ENCODE measurements at places on chromosomes 7 and 10. TPM values are rescaled to one million over a fixed set of nuclear protein-coding genes. Genes with fewer than 3 reads are reported as not detected.

DNA sequence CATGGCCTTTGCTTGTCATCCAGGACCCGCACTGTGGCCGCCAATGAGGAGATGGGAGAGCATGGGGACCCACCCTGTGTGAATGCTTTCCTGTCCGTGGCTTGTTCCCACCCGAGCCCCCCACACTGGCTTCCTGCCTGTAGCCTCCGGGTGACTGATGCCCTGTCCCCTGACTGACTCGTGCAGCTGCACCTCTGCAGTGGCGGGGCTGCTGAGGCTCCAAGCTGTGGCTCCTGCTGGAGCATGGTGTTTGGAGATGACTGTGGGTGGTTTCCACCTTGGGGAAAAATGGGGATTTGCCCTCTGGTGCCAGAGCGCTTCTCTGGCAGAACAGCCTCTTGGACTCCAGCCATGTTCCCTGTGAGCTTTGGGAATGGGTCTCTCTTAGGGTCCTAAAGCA is 2.1 kb downstream of the CAMK1D start:
- DNase-seq = no peak

Gene PTF1A
- not detected for total RNA-seq

DNA sequence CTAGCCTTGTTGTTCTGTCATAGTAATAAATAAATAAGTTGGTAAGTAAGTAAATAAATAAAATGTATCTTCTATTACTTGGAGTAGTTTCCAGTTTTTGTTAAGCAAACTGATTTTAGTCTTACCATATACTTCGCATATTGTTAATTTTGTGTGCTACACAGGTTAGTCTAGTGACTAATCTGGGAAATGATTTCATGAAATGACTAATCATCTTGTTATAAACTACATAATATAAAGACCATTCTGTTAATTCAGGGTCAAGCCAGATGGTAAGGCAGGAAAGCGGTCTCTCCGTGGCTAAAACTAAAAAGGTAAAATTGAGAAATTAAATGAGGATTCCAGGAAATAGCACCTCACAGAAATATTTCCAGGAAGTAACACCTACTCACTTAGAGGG is 58.5 kb upstream of the FOXP2 start:
- DNase-seq = no peak

DNA sequence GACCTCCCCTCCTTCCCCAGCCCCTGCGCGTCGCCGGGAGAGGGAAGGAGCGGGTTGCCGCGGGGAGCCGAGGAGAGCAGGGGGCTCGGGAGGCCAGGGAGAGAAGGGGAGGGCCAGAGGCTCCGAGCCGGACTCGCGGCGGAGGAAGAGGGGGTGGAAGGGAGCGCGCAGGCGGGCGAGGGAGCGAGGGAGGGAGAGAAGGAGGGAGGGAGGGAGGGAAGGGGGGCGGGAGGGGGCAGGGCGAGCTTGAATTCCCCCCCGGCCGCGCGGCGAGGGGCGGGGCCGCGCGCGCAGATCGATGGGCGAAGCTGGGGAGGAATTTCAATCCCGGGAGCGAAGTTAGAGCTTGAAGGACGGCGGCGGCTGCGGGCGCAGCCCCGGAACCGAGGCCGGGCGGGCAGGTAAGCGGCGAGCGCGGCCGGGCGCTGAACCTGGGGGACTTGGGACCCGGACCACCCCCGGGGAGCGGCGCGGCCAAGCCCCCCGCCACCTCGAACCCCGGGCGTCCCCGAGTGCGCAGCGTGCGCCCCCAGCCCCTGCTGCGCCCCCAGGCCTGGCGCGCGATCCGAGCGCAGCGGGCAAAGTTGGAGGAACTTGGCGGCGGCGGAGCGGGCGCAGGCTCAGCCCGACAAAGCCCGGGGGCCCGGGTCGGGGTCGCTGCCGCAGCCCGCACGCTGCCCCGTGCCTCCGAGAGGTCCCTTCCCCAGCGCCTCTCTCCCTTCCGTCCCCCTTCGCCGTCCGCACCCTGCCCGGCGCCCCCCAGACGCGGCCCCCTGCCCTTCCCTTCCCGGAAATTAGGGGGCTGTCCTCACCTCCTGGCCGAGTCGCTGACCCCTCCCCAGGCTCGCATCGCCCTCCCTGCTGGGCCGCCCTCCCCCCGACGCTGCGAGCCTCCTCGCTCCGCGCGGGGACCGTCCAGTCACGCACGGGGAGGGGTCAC is at the start of gene ELFN1:
ELFN1 (plus strand) TSS at position 324 of the 940 bp plus-strand sequence. CDS start 74,320 bp downstream, outside the sequence.
- no peak for DNase-seq

Gene PDIA4
- 207 TPM for total RNA-seq

DNA sequence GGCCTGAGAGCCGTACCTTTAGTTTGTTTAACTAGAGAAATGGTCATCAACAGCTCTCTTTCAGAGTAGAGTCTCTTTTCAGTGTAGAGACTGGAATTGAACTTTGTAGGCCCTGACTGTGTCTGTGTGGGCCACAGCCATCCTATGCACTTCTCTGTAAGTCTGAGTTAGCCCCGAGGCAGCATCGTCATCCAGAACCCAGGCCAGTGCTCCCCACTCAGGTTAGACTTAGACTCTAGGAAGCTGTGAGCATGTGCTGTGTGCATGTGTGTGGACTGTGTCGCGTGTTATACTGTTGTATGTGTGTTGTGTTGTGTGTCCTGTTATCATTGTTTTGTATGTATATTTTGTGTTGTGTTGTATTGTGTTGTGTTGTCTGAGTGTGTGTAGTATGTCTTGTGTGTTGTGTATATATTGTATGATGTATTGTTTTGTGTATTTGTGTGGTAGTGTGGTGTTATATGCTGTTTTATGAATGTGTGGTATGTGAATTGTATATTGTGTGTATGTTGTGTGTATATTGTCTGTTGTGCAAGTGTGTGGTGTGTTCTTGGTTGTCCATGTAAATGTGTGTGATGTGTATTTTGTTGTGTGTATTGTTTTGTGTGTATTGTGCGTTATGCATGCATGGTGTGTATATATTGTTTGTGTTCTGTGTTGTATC is 18.1 kb upstream of the NCAPG2 start:
- no peak for DNase-seq

Gene ADAM12
- total RNA-seq = 3.3 TPM

Gene CCAR1
- total RNA-seq = 55.2 TPM

GRCh38 chr7:21261627-21262594 is 166.0 kb upstream of the SP4 start:
- peak; percentile 22 for DNase-seq

GRCh38 chr7:34019301-34019790 is 114.0 kb downstream of the BMPER start:
- no peak for DNase-seq

DNA sequence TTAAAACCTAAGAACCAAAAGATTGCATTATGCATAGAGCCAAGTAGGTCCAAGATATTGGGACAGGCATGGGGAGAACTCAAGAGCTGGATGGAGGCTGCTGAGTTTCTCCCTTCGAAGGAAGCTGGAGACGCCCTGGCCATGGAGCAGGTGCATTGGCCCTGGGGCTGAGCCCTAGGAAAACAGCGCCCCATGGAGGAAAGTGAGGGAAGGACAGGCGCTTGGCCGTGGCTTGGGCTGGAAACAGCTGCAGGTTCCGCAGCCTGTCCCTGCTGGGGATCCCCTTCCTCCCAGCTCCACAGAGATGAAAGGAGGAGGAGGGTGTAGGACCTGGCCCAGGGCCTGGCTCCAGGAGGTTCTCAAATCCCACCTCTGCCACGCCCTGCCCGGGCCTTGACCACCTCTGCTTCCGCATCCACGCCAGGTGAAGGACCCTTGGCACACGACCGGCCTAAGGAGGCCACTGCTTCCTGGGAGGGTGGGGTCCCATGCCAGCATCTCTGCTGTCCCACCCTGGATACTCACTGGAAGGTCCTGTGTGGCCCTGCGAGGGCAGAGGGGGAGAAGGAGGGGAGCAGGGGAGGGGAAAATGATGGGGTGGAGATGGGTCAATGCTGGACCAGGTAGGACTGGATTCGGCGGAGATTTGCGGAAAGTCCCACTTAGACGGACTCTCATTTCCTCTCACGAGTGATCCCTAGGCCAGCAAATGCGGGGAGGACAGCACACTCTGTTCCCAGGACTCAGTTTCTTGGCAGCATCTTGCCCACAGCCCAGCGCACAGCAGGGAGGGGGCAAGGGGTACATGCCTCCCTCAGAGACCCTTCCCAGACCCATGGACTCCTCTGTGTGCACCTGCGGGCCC is 258.6 kb upstream of the TCERG1L start:
- no peak for DNase-seq

GRCh38 chr7:37920305-37920848 is at the start of gene EPDR1:
Gene EPDR1 (plus strand): TSS chr7:37920640. CDS start chr7:37920940, 300 bp downstream.
- peak; percentile 71 for DNase-seq

Gene SPDYE3
- not detected for total RNA-seq

GRCh38 chr10:44713307-44713706 is 197.8 kb upstream of the TMEM72 start:
- no peak for DNase-seq

DNA sequence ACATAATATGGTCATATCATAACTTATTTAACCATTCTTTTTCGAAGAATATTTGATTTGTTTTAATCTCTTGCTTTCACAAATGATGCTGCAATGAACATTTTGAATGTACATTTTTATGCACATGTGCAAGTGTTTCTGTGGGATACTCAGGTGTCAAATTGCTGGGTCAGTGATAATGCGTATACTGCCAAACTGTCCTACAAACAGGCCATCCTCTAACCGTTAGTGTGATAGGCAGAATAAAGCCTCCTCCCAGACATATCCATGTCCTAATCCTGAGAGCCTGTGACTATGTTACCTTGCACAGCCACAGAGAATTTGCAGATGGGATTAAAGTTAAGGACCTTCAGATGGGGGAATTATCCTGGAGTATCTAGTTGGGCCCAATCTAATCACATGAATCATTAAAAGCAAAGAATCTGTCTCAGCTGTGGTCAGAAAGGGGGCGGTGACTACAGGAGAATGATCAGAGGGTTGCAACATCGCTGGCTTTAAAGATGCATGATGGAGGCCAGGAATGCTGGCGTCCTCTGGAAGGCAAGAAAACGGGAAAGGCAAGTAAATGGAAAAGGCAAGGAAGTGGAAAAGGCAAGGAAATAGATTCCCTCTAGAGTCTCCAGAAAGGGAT is 46.7 kb downstream of the FZD1 start:
- DNase-seq = no peak

- no peak for DNase-seq
These were observed 65.7 kb downstream of the VWA2 start for GRCh38 chr10:114304571-114305421.

DNA sequence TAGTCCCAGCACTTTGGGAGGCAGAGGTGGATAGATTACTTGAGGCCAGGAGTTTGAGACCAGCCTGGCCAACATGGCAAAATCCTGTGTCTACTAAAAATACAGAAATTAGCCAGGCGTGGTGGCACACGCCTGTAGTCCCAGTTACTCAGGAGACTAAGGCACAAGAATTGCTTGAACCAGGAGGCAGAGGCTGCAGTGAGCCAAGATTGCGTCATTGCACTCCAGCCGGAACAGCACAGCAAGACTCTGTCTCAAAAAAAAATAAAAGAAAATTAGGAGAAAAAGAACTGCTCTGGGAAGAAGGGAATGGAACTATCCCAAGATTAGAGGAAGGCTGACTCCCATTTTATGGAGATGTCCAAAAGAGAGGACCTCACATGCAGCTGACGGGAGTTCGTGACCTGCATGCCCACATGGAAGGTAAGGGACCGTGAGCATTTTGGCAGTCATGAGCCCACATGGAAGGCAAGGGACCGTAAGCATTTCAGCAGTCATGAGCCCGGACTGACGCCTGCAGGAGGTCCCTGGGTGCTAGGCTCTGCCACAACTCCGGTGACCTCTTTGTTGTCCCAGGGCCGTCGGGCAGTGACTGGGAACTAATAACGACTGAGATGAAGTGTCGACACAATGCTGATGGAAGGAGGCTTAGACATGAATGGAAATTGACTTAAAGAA is 18.6 kb upstream of the GTPBP4 start:
- no peak for DNase-seq

Gene GATA3
- not detected for total RNA-seq

Gene SP8
- not detected for total RNA-seq

Gene SLC18A2
- not detected for total RNA-seq

- DNase-seq = no peak
These were observed 40.6 kb downstream of the RBM28 start for GRCh38 chr7:128303133-128303532.

DNA sequence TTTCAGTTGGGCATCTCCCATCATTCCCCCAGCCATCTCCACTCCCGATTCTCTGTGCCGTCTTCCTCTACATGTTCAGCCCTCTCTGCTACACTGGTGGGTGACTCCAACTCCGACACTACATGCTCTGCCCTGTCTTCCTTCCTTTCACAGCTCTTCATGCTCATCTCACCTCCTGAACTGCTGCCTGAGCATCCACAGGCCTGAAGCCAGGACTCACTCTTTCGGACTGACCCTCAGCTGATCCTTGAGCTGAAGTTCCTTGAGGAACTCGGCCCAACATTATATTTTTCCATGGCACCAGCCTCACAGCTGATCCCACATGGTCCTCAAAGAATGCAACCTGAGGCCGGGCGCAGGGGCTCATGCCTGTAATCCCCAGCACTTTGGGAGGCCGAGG is 538.4 kb downstream of the PTPRN2 start:
- no peak for DNase-seq
